WERI-Rb-1 (cell line): ENCODE measurements at places on chromosomes 2 and 18.
A peak's percentile ranks its signal among the peaks of the same experiment; 100 is the strongest.

DNA sequence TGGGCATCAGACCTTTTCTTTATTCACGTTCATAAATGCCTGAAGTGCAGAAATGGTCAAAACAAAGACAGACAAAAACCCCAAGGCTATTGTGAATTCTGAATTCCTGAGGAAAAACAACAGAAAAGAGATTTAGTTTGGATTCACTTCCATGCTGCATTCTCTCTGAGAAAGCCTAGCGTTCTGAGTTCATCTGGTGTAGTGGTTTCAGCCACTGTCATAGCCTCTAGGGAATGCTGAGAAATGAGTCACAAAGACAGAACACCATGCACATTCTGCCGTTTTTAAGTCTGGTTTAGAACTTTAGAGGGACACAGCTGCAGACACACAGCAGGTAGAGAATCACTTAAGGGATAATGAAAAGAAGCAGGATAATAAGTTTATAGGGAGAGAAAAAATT, 93.8 kb downstream of the LRP1B start:
- DNase-seq = no peak

- no peak for DNase-seq
Observed at GRCh38 chr18:13220361-13220991, 1.9 kb downstream of the LDLRAD4 start.

DNA sequence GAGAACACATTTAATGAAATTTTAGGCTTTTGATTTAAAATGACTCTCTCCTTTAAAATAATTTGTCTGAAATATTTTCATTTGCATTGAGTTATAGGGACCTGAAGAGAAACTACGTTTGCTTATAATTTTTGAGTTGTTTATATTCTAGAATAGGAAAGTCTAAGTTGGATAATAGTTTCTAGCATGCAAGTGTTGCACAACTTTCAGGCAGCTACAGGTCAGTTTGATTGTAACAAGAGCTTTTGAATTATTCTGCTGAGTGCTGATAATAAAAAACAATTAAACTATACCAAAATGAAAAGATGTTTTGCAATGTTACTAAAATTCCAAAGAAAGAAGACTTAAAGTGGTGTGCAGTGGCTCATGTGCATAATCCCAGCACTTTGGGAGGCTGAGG, 71.0 kb downstream of the PDE1A start:
- no peak for DNase-seq

DNA sequence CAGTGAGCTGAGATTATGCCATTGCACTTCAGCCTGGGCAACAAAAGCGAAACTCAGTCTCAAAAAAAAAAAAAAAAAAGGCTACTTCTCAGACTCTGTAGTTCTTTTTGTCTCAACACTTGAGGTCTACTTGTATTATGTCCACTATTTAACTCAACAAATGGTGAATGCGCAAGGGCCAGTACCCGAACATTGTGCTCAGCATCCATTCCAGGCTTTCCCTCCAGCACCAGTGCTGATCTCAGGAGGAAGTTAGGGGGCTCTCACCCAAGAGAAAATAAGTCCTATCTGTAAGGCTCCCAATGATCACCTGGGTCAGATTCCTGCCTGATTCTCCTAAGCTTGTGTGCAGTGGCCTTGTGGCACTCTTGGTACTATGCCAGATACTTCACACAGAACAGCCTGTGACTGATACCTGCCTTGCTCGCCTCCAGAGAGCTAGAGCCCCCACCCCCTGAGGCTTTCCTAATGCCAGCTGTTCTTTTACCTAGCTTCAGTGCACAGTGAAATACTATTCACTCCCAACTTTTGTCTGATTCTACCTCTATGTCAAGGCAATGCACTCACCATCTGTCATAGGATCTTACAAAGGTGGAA, 74.9 kb downstream of the INO80D start:
- DNase-seq = no peak

DNA sequence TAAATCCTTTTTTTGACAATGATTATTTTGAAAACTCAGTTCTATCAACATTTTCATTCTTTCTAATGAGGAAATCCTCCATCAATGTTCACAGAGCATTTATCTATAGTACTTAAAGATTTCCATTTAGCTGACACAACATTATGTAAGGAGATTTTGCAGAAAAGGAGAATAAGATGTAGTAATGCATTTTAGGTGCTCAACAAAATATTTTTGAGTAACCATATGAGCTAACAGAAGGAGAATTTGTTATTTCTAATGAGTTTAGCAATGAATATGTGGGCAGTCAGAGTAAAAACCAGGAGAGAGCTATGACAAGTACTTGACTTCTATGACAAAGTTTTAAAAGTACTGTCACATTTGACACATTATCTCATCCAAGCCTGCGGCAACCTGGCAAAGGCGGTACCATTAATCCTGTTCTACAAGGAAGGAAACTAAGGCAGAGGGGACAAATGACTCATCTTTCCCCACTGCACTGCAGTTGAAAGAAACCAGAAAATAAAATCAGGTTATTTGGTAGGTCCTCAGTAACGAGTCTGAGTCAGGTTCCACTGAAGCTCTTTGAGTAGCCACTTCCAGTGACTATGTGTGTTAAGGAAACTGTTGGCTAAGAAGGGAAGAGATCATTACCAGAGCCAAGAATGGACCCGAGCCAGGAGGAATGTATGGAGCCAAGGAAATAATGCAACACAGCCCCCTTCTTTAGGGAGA, 134.1 kb upstream of the ITGB6 start:
- no peak for DNase-seq

- DNase-seq = no peak
Observed at GRCh38 chr18:45024357-45025088, 343.8 kb downstream of the SETBP1 start.

DNA sequence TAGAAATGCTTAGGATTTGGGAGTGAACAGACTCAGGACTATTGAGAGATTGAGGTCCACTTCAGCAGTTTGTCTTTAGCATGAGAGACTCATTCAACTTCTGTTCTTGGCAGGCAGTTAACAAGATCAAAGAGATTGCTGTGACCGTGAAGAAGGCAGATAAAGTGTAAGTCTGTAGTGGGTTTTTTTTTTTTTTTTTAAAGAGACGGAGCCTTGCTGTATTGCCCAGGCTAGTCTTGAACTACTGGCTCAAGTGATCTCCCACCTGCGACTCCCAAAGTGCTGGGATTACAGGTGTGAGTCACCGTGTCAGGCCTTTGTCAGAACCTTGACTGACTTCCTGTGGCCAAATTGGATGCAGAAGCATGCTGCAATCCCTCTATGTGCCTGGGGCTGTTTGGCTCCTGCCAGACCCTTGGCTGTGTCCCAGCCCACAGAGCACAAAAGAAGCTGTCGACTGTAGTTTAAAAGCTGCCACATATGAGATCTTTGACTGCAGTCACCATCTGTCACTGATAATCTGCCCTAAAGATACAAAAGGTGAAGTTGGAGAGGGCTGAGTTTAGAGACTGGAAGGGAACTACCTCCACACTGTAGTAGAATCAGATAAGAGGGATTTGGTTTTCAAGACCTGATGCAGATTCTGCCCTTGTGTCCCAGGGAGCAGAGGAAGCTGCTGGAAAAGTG, 9.9 kb downstream of the CCT7 start:
- DNase-seq = peak; percentile 84

GRCh38 chr2:140178234-140178633, 1398.0 kb upstream of the NXPH2 start:
- no peak for DNase-seq

- DNase-seq = no peak
Observed at GRCh38 chr2:160513120-160513519, 19.5 kb upstream of the RBMS1 start.

- DNase-seq = no peak
Observed at GRCh38 chr18:79766308-79766707, 31.4 kb upstream of the KCNG2 start.

DNA sequence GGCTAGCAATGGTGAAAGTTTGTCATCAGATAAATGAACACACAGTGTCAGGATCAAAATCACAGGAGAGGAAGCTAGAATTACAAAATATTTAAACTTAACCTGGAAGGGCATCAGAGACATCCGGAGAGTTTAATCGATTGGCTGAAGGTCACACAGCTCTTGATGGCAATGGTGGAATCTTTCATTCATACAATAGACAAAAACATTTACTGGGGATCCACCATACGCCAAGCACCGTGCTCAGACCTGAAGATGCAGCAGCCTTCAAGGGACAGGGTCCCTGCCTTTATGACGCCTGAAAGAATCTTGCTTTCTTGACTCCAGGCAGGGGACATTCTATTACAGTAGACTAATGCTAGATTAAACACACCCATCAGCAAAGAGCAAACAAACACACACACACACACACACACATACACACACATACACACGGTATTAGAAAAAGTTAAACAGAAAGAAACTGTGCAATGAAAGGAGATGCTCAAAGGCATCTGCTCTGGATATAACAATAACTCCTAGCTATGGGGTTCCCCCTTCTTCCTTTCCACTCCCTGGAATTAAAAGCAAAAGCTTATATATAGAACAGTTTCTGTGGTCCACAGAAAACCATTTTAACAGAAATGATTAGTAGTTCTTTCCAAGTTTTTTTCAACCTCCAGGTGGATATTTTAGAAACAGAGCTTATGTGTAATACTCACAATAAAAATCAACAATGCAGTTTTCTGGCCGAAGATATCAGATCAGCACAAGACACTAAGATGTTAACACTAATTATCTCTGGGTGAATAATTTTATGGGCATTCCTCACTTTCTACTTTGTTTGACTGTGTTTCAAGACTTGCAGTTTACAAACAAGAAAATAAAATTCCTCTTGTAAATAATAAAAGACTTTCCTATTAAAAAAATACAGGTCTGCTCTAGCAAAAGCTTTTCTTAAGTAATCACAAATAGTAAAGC, 151.7 kb downstream of the ANKRD44 start:
- no peak for DNase-seq

DNA sequence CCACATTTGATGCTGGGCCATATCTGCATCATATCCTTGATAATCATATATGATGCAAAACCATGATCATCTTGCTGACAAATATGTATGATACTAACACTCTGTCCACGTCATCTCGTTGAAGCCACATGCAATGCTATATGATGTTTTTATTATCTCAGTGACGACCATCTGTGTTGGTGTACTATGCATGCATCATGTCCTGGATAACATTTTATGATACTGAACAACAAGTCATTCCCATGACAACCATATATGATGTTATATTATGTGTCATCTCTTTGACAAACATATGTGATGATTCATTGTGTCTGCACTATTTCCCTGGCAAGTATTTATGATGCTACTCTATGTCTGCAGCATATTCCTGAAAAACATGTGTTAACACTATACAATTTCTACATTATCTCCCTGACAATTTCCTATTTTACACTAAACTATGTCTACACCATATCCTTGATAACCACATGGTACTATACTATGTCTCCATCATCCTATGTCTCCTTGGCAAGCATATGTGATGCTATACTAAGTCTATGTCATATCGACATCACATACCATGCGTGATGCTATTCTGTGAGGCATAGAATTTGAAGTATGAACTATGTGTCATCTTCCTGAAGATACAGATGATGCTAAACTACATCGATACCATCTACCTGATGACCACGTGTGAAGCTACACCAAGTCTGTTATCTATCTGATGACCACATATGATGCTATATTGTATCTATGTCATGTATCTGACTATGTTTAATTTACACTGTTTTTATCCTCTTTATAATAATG, 37.0 kb downstream of the DAW1 start:
- DNase-seq = no peak

- DNase-seq = no peak
Observed at GRCh38 chr18:489244-490023, 11.1 kb downstream of the COLEC12 start.

DNA sequence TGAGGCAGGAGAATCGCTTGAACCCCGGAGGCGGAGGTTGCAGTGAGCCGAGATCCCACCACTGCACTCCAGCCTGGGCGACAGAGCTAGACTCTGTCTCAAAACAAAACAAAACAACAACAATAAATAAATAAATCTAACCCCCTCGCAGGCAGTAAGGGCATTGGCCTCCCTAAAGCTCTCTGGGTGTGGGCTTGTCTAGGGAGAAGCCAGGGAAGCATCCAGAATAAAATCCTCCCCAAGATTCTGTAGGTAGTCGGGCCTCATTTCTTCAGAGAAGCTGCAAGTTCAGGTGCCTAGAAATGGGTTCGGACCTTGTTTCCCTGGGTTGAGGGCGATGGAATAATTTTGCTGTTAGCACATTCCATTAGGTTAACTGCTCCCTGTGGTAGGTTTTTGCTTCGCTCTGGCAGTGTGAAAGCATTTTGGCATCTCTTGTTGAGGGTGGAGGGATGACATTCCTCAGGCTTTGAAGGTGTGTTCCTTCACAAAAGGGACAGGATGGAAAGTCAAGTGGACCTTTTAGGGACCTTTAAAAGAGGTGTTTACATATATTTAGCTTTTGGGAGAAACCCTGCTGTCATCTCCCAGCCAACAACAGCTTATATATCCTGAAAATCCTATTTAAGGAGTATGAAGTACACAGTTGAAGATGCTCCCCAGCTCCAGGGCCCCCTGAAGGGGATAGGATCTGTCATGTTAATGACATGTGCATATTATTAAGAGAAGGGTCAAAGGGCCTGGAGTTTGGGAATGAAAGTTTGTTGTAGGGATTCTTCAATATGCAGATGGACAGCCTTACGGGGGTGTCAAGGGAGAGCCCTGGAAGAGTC, 17.7 kb downstream of the MYCN start:
- DNase-seq = peak; percentile 6

- no peak for DNase-seq
Observed at GRCh38 chr2:26607698-26608097, 33.5 kb downstream of the CIB4 start.

DNA sequence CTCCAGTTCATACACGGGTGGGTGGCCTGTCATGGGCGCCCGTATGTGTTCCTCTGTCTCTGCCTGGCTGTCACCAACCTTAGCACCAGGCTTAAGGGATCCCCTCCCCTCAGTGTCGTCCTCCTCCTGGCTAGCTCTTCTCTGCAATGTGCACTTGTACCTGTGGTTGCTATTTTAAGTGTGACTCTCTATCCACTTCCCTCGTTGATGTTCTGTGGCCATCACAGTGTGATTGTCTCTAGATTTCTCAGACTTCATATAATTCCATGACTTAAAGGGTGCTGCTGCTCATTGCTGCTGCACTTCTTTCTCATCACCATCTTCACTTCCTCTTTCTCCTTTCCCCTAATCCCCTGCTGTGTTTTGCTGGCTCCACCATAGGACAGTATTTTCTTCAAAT, 143.4 kb downstream of the EML6 start:
- DNase-seq = no peak

GRCh38 chr2:121319941-121320340, 34.9 kb upstream of the TFCP2L1 start:
- no peak for DNase-seq

- no peak for DNase-seq
Observed at GRCh38 chr2:200667413-200667812, 81.6 kb downstream of the AOX1 start.
